Kidney glomerular epithelial cell (primary cell): ENCODE measurements at places on chromosomes 11 and 22.

- no peak for DNase-seq
Measured at GRCh38 chr22:37547251-37547741, 13.0 kb upstream of the CDC42EP1 start.

GRCh38 chr11:128559496-128560103, 27.8 kb downstream of the ETS1 start:
- no peak for DNase-seq

DNA sequence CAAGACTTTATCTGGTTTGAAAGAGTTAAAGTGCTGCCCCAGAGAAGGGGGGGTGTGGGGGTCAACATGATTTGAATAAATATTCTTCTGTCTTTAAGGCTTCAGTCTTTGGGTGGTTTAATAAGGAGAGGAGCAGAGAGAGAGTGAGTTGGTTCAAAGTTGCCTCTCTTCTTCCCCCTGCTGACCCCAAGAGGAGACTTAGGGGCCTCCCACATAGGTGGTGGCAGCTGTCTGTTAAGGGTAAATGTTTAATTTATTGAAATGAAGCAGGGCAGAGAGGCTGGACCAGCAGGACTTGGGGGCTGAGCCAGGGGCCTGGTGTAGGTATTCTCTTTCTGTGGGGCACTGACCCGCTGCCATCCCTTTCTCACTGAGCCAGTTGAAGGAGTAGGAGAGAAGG, 5.5 kb downstream of the POU2F3 start:
- no peak for DNase-seq

DNA sequence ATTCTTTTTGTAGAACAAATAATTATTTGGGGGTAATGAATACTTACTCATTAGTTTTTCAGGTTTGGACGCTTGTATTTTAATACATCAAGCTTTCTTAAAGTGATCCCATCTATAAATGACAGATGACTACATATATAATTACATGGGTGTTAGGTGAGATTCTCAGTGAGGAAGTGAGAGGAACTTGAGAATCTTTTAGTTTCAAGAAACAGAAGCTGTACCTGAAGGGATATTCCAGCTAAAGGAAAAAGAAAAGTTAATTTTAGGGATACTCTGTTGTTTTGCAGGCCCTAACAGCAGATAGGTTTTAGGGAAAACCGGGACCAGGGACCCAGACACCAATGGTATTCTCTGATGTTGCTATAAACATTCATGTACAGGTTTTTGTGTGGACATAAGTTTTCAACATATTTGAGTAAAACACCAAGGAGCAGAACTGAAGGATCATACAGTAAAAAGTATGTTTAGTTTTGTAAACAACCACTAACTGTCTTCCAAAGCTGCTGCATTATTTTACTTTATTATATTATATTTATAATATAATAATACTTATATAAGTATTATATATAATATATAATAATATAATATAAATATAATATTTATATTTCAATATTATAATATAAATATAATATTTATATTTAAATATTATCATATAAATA, 24.1 kb upstream of the PHOX2A start:
- DNase-seq: no peak

GRCh38 chr11:97355230-97355629, 965.4 kb downstream of the JRKL start:
- DNase-seq: no peak

- no peak for DNase-seq
Measured at GRCh38 chr11:115672412-115672811, 168.2 kb upstream of the CADM1 start.

DNA sequence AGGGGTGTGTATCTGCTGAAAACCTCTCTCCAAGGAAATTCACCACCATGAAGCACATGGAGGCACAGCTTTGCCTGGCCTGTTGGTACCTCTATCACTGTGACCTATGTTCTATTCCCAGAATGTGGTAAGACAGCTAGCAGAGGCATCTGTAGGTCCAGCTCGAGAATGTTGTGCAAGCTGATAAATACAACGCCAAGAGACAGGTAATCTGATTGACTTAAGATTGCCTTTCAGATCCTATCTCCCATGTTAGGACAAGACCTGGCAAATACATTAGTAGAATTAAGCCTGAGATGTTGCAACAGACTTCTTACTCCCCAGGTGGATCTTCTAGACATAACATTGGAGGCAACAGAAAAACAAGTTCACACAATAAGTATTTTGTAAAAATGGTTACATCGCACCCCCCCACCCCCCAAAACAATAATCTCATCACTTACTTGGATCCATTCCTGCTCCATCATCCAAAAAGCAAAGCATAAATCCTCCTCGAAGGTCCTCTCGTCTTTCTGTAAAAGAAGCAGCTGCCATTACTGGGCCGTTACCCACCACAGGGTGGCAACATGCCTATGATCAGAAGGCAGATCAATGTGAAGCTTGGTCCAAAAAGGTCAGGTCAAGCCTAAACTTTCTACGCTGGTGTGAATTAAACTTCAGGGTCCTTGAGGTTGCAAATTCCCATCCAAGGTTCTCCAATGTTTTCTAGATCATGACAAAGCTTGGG, 18.5 kb downstream of the MORC2 start:
- DNase-seq: no peak

DNA sequence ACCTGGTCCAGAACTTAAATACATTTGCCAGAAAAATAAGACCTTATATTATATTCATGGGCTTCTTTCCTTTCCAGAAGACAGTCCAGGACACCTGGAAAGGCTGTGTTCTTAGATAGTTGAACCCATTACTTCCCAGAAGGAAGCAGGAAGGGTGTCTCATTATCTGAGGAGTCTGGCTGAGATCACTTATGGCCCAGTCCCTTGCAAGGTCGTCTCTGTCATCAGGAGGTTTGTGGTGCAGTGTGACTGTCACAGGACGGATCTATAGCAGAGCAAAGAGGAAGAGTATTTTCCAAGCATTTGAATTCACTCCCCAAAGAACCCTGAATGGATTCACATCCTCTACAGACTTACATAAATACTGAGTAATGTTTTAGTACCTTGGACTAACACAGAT, 270.7 kb upstream of the MTNR1B start:
- no peak for DNase-seq

DNA sequence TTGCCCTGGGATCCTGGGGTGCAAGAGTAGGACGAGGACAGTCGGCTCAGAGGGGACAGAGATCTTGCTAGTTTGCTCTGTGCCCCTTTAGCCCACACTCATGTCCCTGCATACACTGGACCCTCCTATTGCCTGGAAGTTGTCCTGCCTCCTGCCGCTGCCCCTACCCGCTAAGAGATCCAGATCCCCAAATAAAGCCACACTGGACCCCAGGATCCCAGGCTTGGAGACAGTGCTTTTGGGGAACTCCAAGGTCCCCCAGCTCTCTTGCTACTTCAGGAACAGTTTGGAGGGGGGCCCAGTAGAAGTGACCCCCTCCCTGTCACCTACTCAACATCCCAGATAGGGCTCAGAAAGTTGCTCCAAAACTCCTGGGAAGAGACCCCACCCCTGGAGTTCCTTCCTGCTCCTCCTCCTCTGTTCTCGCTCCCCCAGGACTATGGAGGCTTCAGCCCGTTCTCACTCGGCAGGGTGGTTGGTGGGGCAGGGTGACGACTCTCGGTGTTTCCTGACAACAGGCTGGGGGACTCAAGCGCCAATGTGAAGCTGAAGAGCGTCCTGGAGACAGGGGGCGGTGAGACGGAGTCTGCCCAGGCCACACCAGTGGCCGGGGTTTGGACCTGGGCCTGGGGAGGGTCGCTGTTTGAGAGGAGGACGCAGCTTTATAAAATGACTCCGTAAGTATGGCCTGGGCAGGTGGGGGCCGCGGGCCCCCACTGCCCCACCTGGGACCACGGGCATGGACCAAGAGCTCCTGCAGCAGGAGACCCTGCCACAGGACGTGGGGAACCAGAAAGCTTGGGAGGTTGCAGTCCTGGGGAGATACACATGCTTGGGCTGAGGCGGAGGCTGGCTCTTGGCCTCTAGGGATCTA, 19.2 kb upstream of the TUB start:
- no peak for DNase-seq

GRCh38 chr11:112949781-112950575, 11.2 kb upstream of the NCAM1 start:
- no peak for DNase-seq

DNA sequence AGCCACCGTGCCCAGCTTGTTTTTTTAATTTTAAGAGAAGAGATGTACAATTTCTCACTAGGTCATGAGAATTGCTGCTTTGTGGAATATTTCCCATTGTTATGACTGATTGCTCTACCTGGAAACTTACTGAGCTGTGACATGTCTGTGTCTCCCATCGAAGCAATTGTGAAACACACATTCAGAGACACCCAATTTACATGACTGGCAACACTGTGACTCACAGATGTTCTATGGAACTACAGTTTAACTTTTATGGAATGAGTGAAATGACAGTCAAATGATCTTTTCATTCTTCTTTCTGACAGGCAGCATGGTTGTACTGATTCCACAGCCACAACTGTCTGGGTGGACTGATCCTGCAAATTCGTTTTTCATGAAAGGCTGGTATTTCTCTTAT, 32.3 kb downstream of the ELF5 start:
- DNase-seq: peak; percentile 35

GRCh38 chr11:85805387-85805786, 5.6 kb downstream of the SYTL2 start:
- no peak for DNase-seq

DNA sequence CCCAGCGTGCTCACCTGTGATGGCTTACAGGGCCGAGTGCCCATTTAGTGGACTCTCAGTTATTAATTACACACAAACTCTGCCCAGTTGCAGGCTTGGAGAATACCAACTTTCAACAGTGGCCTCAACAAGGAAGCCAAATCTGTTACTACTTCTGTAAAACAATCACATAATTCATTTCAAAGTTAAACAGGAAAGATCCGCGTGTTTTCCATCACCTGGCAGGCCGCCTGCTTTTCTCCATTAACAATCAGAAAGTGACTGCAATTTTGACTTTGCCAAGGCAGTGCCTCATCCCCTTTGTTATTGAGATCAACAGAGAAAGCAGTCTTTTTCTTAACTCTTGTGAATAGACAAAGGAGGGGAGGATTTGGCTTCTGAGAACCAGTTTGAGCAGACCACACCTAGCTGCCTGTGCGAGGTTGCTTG, 77.7 kb downstream of the BARX2 start:
- DNase-seq: no peak

- no peak for DNase-seq
Measured at GRCh38 chr11:117613521-117613920, 183.5 kb downstream of the DSCAML1 start.
